ENCODE measurements at places on chromosomes 1 and 21.

DNA sequence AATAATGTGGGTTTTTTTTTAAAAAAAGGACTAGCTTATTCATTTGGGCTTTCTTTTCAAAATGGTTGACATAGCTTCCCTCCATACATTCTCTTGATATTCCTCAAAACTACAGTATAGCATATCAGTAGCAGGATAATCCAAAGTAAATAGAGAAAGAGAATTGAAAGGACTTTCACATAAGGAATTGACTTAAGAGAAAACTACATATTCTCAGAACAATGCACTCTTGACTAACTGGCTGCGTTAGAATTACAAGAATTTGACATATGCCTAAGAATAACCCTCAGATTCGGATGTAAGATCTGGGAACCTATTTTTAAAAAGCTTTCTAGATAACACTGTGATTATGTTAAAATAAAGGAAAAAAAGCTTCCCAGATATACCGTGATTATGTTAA is 3.1 kb downstream of the PRKAB2 start:
- DNase-seq = no peak

DNA sequence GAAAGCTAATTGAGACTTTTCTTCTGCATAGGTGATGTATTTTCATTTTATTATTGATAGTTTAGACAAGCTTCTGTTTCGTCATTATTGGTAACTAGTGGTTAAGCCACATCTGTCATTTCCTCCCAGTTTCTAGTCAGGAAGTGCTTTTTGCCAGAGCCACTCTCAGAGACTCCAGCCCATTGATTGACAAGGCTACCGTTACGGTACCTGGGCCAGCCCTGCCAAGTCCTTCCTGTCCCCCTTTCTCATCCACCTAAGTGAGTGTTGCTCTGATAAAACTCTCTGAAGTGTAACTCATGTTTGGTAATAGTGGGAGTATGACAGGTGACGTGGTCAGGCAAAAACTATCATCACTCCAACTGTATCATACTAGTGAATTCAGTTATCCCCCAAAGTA is 29.6 kb upstream of the AGL start:
- no peak for DNase-seq

DNA sequence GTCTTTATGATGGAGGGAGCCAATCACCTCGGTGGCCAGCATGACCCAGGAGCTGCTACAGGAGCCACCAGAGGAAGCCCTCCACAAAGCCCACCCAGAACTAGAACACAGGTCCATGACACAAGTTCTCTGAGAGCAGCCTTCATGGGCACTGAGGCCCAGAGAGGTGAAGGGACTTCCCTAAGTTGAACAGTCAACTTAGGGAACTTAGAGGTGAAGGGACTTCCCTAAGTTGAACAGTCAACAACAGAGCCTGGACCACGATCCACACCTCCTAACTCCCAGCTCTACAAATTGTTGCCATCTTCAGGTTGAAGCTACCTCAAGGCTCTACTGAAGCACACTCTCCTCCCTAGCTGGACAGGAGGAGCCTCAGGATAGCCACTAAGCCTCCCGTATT is 132.7 kb downstream of the CCDC185 start:
- no peak for DNase-seq

GRCh38 chr1:115952547-115952946 is 23.8 kb upstream of the SLC22A15 start:
- DNase-seq = no peak

DNA sequence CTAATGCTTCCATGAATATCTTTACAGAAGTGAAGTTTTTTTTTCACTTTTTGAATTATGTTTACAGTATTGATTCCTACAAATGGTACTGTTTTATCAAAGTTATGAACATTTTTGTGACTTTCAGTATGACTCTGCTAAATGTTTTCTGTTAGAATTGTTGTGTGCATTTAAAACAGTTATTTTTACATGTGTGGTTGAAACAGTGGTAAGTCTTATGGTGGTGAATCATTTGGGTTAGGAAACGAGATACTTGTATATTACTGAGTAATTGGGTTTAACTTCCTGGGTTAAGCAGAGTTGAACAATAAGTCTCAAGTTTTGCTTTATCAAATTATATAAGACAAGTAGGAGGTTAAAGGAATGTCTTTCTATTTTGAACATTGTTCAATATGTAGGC is 66.8 kb downstream of the VPS13D start:
- DNase-seq = no peak

DNA sequence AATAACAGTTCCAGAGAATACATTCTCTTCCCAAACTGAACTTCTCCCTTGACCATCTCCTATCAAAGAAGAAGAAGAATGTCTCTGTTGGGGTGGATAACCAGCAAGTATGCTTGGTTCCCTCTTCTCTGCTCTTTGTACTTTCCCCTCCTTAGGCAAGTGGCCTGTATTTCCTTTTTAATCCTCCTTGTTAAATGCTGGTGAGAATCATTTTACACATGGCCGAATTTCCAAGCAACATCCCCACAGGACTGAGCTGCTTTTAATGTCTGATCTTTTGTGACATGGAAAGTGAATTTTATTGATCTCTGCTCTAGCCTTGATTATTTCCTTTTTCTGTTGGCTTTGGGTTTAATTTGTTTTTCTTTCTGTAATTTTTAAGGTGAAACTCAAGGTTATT is 336.7 kb downstream of the DUSP10 start:
- no peak for DNase-seq

- DNase-seq = no peak
Measured at GRCh38 chr1:155499263-155499662, 63.3 kb downstream of the ASH1L start.

DNA sequence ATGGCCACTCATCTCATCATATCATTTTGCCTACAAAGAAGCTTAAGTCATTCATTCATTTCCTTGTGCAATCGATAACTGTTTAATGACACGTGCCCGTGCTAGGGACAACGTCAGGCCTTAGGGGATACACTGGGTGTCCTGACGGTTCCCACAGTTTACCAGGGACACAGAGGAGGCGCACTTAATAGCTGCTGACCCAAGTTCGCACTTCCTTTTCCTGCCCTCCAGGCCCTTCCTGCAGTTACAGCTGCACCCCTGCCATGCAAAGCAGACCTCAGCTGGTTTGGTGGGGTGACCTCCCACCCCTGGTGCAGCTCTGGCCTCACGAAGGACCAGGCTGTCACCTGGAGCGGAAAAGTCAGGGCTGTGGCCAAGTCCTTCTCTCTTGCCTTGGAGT is 4.2 kb downstream of the SPATA21 start:
- no peak for DNase-seq

- no peak for DNase-seq
Measured at GRCh38 chr1:108190686-108191416, 9.3 kb downstream of the SLC25A24 start.

GRCh38 chr1:9653210-9653490 is 1.6 kb downstream of the PIK3CD start:
- no peak for DNase-seq

DNA sequence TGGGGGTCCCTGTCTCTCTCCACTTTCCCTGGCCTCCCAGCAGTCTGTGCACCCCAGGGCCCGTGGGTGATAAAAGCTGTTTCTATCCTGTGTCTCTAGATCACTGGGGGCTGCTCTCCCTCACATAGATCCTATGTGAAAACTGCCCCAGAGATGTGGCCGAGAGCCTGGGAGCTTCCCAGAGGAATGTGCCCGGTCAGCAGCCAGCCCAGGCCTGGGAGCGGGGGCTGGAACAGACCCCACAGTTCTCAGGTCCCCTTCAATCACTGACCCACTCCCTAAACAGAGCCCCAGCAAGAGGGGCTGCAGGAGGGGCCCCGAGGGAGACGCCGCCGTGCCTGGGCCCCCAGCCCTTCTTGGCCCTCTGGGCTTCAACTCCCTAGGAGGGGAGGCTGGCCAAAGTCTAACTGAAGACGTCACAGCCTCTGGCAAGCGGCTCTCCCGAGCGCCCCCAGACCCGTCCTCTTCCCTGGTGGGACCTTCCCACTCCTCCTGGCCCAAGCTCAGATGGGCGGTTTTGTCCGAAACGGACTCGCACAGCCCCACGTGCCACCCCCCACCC is 403 bp downstream of the MXRA8 start:
- DNase-seq = no peak

DNA sequence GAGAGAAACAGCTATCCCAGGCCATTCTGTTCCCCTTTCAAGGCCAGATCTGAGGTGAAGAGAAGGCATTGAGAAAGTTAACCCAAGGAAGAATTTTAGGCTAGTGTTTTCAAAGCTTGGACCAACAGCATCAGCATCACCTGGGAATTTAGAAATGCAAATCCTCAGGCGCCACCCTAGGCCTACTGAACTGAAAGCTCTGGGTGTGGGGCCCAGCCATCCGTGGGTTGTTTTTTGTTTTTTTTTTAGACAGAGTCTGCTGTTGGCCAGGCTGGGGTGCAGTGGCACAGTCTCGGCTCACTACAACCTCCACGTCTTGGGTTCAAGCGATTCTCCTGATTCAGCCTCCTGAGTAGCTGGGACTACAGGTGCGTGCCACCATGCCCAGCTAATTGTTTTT is 98.6 kb downstream of the RNF220 start:
- no peak for DNase-seq

DNA sequence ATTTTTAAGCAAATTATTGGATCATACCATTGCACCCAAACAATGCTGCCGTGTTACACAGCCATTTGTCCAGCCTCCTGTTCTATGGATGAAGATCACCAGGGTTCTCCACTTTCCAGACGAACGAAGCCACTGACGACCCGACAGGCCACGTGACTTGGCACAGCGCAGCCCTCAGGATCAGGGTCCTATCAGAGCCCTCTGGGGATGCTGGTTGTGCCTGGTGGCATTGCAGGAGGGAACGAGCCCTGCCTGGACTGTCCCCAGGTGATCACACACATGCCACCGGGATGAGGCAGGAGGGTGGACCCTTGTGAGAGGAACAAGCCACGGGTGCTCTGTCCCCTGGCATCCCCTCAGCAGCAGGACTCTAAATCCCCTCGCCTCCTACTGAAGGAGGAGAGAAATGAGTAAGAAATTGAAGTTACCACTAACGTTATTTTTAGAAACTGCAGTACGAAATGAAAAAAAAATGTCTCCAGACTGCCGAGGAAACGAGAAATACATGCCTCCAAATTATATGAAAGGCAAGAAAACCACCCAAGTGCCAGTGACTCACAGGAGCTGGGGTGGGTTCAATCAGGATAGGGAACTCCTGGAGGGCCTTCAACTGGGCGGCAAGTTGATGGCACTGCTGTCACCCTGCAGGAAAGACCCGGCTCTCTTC is 58.7 kb upstream of the PDE9A start:
- DNase-seq = no peak

GRCh38 chr21:25467896-25468295 is 139.4 kb downstream of the MRPL39 start:
- DNase-seq = no peak

DNA sequence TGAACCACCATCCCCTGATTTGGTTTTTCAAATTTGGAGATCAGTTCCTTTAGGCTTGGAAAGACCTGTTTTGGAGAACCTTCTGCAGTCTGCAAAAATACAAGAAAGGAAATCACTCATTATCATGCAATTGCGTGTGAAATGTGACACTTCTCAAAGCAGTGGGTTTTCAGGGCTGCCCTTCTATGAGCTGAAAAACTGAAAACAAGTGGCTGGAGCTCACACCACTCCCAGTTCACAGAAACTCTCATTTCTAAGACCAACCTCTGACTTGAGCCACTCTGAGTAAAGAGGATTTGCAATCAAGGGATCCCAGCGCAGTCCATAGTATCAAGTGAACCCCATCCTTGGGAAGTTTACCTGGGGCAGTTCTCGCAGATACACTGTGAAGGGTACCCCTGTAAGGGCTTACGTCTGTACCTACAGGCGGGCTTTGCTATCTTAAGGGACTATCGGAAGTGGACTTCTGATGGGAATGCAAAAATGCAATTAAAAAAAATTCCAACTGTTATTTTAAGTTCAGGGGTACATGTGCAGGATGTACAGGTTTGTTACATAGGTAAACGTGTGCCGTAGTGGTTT is 12.8 kb downstream of the SH2D1B start:
- no peak for DNase-seq

DNA sequence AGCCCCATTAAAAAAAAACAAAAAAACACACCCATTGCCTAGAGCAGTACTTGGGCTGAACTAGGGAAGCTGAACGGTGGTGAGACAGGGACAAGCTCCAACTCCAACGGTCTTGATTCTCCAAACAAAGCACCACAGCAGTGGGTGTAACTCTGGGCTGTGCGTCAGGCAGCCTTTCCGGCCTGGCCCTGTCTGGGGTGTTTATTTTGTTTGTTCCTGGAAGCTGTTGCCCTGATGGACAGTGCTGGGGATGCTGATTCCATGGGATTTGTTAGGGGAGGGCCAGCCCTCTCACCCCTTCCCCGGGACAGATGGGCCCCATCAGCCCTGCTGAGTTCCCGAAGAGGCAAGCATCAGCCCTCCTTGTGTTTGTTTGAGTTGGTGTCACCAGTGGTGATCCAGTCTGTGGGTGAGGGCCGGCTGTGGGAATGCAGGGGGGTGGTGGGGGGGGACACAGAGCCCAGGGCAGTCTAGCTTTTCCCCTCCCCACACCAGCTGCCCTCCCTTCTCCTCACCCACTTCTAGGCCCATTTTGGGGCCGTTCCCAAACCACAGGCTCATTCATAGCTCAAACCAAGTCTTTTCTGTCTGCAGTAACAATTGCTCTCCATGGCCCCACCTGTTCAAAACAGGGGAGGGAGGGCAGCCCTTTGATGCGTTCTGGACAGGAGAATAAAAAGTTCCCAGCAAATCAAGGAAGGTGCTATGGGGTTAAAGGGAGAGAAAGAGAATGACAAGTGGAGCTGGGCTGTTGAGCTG is 4.5 kb downstream of the WNT2B start:
- DNase-seq = no peak

DNA sequence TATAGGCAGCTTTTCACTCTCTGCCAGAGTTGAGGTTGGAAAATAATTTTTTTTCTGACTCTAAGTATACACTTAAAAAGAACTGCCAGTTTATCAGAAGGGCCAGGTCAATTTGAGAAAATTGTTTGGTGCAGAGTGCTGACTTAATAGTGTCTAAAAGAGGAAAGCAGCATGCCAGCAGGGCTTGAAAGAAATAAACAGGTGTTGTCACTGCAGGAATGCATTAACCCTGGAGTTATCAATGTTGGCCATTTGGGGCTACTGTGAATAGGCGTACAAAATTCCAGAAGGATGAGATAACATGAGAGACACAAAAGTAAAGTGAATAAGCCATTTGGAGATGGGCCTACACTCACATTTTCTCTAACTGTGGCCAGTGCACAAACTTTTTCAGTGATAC is 220.6 kb upstream of the PLD5 start:
- DNase-seq = no peak

GRCh38 chr1:35539073-35539823 is 18.0 kb downstream of the KIAA0319L start:
- no peak for DNase-seq

DNA sequence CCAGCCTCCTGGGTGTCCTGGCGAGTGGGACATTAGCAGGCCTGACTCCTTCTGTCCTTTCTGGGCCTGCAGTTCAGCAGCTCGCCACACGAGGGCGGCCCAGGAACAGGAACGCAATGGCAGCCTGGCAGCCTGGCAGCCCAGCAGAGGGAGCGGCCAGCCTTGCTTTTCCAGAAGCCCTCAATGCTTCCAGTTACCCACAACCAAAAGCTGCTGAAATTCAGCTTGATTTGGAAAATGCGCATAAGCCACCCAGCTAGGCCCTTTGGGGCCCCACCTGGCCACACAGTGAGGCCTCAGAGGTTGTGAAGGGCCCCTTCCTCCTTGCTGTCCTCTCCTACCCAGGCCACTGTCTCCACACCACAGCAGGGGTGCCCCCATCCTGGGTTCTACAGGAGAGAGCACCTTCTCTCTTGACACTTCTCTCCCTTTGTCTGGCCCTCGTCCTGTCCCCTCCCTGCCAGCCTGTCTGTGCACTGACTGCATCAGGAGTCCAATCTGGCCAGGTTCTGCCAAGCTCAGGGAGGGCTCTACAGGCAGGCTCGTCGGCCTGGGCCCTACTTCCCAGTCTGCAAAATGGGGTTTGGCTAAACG is 103.4 kb upstream of the VAMP3 start:
- peak; percentile 91 for DNase-seq

- no peak for DNase-seq
Measured at GRCh38 chr21:14943616-14944015, 121.2 kb downstream of the NRIP1 start.
